ENCODE measurements at places on chromosomes 3 and 15. TPM values are rescaled to one million over a fixed set of nuclear protein-coding genes. Genes with fewer than 3 reads are reported as not detected.

The FBXW12 gene
- polyA plus RNA-seq: 0.73 TPM

The ANKRD63 gene
- 0.17 TPM for polyA plus RNA-seq

The RASA2 gene
- polyA plus RNA-seq: 30.2 TPM

The CFAP161 gene
- polyA plus RNA-seq: 0.43 TPM

The FEZF2 gene
- not detected for polyA plus RNA-seq

The CFAP20DC gene
- polyA plus RNA-seq: 5.4 TPM

The IFRD2 gene
- polyA plus RNA-seq: 37.0 TPM

The TGM5 gene
- polyA plus RNA-seq: not detected

The CAPN3 gene
- 37.5 TPM for polyA plus RNA-seq
